ENCODE measurements at places on chromosomes 12 and 14.

DNA sequence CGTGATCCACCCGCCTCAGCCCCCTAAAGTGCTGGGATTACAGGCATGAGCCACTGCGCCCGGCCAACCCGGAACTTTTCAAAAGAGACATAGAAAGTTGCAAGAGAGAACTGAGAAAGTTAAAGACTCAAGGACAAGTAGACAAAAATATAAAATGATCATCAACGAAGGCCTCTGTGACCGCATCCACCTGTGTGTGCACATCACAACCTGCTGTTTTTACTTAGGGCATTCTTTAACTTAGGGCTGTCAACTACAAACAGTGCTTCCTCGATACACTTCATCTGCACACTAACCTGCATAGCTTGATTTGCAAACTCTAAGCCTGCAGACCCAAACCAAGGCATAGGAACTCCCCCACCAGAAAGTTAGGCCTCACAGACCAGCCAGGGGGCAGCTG is 14.8 kb downstream of the P2RX2 start:
- no peak for DNase-seq

- DNase-seq: no peak
Measured at GRCh38 chr12:24752763-24753462, 196.0 kb downstream of the BCAT1 start.

DNA sequence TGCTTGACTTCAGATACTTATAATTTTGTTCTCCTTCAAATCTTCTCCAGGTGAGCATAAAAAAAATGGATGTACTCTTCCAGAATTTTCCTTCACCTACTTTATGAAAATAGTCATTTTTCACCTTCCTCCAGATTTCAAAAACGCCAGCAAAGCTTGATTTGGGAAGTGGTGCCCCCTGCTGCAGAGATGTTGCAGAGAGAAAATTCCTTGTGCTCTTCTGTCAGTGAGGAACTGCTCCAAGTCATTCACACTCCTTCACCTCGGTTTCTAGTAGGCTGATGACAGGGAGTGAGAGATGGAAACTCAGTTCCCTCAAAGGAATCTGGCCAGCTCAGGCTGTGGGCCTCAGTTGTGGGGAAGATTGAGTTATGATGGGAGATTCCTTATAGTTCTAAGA is 24.2 kb upstream of the RNASE3 start:
- DNase-seq: no peak

DNA sequence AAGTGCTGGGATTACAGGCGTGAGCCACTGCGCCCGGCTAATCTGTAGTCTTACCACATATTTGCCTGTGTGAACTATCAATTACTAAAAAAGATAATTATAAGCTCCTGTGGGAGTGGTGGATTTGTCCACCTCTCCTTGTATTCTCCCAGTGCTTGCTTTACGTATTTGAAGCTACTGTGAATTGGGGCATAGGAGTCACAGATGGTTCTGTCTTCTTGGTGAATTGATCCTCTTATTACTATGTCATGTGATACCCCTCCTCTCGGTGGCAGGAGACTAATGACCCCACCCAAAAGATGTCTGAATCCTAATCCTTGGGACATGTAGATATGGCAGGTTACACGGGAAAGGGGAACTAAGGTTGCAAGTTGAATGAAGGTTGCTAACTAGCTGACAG is 11.8 kb downstream of the GPR132 start:
- DNase-seq: no peak

DNA sequence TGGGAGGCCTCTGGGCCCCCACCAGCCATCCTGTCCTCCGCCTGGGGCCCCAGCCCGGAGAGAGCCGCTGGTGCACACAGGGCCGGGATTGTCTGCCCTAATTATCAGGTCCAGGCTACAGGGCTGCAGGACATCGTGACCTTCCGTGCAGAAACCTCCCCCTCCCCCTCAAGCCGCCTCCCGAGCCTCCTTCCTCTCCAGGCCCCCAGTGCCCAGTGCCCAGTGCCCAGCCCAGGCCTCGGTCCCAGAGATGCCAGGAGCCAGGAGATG is 729 bp upstream of the GAPDH start:
- DNase-seq: no peak

DNA sequence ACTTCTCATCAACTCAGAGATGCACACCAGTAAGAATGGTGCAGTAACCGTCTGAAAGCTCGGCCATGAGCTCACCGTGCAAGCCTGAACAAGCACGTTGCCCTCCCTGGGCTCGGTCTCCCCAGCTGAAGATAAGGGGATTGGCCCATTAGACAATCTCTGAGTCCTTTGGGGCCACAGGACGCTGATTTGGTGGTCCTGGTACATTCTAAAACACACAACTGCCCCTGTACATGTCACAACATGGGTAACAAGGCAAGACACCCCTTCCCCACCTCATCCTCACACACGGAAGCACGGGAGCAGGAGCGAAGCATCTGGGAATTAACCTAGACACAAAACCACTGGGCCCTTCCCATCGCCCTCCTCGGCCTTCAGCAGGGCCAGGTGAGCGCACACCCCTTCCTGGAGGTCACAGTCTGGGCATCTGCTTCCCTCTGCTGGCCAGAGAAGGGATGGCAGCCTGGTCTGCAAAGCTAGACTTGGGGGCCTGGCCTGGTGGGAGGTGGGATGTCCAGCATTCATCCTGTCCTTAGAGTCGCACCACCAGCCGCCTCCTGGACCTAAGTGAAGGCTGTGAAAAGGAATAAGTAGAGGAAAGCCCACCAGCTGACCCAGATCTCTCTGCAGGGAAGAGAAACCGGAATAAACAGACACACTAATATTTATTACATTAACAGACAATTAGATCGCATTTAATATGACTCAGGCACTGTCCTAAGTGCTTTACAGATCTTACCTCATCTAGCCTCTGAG is 18.9 kb upstream of the SMUG1 start:
- DNase-seq: peak; percentile 48

GRCh38 chr12:126069549-126070165 is 1004.4 kb downstream of the AACS start:
- DNase-seq: peak; percentile 78

- no peak for DNase-seq
Measured at GRCh38 chr14:76232800-76233199, 81.1 kb downstream of the GPATCH2L start.

DNA sequence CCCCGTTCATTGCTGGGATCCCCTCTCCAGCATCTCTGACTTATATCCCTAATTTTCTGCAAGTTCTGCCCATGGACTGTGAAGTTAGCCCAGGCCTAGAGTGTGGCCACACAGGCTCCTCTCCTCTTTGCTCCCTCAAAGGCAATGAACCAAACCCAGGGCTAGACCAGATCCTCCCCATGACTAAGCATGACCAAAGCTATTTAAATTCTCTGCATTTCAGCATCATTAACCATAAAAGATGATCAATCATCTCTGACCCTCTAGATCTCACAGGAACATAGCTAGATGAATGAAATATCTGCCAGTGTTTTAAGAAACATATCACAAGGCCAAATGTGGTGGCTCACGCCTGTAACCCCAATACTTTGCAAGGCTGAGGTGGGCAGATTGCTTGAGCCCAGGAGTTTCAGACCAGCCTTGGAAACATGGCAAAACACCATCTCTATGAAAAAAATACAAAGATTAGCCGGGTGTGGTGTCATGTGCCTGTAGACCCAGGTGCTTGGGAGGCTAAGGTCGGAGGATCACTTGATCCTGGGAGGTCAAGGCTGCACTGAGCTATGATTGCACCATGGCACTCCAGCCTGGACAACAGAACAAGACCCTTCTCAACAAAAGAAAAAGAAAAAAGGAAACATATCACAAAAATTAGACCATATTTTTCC is 2.2 kb upstream of the KRT3 start:
- no peak for DNase-seq

- peak; percentile 82 for DNase-seq
Measured at GRCh38 chr12:116708826-116709756, 28.8 kb downstream of the SPRING1 start.

DNA sequence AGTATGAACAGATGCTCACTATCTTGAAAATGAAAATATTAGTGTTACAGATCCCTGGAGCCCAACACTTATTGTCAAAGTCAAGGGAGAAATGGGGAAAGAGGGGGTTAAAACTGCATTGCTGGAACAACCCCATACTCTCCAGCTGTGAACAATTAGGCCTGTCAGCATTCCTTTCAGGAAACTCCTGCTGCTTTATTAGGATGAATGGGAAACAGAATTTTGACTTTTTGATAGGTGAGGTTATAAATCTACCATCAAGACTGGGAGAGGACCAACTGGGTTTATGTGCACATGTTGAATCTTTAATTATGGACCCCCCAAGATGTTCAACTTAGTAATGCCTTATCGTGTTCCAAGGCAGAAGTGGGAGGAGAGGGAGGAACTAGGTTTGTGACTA is 85.0 kb downstream of the TMTC1 start:
- no peak for DNase-seq

GRCh38 chr14:22837750-22838538 is 1.6 kb downstream of the MMP14 start:
- DNase-seq: no peak

DNA sequence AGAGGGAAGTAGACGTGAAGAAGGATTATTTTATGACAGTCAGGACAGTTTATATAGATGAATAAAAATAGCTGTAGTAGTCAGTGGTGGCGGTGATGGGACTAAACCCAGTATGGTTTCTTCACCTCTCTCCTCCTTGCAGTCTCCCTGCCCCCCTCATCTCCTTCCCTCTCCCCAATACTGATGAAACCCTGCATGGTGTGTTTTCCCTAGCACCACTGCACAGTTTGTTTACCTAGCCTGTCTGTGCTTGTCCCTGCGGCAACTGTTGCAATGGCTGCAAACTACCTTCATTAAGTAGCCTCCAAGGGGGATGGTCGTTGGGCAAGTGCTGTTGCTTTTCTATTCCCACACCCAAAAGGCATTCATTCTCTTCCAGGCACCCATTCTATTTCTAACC is 14.7 kb downstream of the PCBP2 start:
- DNase-seq: no peak

- no peak for DNase-seq
Measured at GRCh38 chr14:106556665-106557289, 1030.4 kb downstream of the TMEM121 start.

DNA sequence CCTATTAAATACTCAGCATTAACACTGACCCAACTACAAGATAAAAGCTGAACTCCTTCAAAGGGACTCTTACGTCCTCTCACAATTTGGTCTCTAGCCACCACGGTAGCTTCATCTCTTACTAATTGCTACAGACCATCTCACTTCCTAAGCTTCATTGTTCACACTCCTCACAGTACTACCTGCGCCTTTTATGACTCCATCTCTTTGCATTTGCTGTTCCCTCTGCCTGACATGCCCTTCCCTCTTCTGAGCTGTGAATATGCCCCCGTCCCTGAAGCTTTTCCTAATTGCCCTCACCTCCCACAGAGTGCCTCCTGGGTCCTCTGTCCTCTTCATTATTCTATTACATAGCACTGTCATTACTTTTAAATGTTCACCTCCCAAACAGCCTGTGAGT is 2.5 kb downstream of the EEA1 start:
- no peak for DNase-seq

GRCh38 chr14:94748667-94749347 is 21.1 kb downstream of the GSC start:
- no peak for DNase-seq

DNA sequence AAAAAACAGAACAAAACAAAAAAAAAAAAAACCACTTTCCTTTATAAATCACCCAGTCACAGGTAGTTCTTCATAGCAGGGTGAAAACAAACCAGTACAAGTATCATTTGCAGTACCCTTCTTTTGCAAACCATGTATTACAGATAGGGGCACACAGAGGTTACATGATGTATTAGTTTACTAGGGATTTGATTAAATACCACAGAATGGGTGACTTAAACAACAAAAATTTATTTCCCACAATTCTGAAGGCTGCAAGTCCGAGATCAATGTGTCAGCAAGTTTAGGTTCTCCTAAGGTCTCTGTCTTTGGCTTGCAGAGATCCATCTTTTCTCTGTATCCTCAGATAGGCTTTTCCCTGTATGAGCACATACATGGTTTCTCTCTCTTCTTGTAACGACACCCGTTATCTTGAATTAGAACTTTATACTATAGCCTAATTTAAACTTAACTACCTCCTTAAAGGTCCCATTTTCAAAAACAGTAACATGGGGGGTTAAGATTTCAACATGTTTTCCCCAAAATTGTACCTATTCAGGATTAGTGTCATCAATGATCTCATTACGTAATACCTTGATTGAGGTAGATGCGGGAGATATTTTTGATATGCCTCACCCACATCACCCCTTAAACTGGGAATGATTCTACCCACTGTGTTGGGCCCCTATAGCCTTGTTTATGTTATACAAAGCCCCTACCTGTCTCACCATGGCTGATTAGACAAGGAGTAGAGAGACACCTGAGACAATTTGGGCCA is 3.5 kb upstream of the CEP128 start:
- no peak for DNase-seq

DNA sequence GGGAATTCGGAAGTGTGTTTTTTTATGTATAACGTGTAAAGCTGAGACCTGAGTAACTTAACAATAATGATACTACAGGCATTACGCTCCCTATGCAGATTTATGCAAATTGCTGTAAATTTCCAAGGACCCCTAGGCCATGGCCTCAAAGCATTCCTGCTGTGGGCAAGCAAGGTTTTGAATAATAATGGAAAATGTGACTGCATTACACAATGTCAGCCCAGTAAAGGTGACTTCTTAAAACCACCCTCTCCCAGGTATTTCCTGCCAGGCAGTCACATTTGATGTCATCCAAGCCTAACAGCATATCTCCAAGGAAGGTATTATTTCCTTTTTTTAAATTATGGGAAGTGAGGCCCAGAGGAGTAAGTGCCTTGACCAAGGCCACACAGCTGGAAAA is 621.0 kb downstream of the BCL11B start:
- no peak for DNase-seq

GRCh38 chr12:45388545-45388944 is 172.7 kb downstream of the ANO6 start:
- DNase-seq: peak; percentile 2

DNA sequence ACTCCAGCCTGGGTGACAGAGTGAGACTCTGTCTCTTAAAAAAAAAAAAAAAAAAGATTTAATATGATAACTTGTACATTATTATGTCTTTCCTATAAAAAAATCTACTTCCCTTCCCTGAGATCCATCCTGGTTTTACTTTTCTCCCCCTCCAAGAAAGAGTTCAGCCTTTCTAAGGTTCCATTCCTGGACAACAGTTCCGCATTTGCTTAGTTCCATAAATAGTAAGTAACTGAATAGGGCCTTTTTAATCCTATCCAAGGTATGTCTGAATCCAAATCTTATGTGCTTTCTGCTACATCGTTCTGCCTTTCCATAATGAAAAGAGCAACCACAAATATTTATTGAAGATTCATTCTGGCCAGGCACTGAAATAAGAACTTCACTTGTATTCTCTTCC is 187.8 kb downstream of the DACT1 start:
- no peak for DNase-seq

- DNase-seq: no peak
Measured at GRCh38 chr14:23468704-23469126, 788 bp upstream of the NGDN start.

Data from NCI-H2081 (cell line).